MM.1S (cell line): ENCODE measurements at places on chromosomes 1 and 21.

DNA sequence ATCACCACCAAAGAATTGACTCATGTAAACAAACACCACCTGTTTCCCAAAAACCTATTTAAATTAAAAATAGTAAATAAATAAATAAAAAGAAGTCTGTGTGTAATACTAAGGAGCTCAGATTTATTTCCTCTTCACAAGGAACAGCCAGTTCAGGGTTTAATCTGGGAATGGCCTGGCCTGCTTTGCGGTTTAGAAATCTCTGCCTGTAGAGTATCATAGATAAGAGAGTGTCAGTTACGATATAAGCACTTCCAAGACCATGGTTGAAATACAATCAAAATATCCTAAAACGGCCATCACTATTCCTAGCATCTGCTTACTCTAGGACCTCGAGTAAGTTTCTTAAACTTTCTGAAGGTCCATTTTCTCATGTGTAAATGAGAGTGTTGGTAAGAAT lies 274.4 kb downstream of the PLPP3 start:
- no peak for DNase-seq

GRCh38 chr1:119987686-119988085 lies 81.8 kb downstream of the NOTCH2 start:
- DNase-seq = peak; percentile 50

GRCh38 chr1:66618390-66618789 lies 84.4 kb downstream of the SGIP1 start:
- DNase-seq = no peak

GRCh38 chr1:229407206-229408026 lies 26.5 kb downstream of the ACTA1 start:
- no peak for DNase-seq

- DNase-seq = no peak
These were observed 8.9 kb upstream of the IGFN1 start for GRCh38 chr1:201181726-201182125.

GRCh38 chr1:155007251-155007828 lies 4.7 kb downstream of the ZBTB7B start:
- DNase-seq = no peak

DNA sequence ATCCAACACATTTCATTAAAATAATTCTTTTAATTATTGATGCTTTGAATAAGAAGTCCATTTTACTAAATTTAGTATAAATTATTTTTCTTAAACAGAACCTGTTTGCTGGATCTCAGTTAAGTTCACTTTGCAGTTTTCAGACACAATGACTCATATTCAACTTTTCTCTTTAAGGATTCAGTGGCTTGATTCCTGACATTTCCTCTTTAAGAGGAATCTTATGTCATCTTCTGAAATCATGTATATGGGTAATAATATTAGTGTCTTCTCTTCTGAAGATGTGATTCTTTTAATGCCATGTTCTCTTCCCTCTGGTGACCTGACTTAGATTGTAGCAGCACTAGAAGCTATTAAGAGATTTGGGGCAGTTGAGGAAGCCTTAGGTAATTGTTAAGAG lies 12.6 kb downstream of the CREG1 start:
- no peak for DNase-seq

GRCh38 chr1:37137601-37138000 lies 103.3 kb upstream of the GRIK3 start:
- no peak for DNase-seq

DNA sequence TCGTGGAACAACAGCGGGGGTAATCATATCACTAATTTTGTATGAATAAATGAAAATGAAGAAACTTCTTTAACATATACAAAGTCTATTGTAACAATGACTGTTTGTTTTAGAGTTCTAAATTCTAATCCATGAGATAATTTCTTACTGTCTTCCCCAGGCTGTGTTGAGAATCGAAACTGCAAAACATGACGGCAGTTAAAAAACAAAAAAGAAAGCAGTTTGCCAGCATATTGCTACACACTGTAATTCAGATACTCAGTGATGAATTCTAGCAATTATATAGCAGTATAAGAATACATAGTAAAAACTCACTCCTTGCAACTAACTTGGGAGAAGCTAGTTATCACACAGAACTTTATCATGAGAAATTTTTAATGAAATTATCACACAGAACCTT lies 22.1 kb downstream of the INSL5 start:
- peak; percentile 57 for DNase-seq

- DNase-seq = peak; percentile 77
These were observed 4.6 kb downstream of the DMAP1 start for GRCh38 chr1:44217809-44218410.

- no peak for DNase-seq
These were observed 39.0 kb downstream of the MRPL37 start for GRCh38 chr1:54239035-54239383.

- no peak for DNase-seq
These were observed 5.3 kb downstream of the DISP3 start for GRCh38 chr1:11484321-11484655.

GRCh38 chr1:214939180-214939579 lies 143.4 kb upstream of the KCNK2 start:
- no peak for DNase-seq

- no peak for DNase-seq
These were observed 123.7 kb upstream of the EDN2 start for GRCh38 chr1:41608211-41608610.

GRCh38 chr1:194535369-194535768 lies 1349.0 kb upstream of the B3GALT2 start:
- no peak for DNase-seq

DNA sequence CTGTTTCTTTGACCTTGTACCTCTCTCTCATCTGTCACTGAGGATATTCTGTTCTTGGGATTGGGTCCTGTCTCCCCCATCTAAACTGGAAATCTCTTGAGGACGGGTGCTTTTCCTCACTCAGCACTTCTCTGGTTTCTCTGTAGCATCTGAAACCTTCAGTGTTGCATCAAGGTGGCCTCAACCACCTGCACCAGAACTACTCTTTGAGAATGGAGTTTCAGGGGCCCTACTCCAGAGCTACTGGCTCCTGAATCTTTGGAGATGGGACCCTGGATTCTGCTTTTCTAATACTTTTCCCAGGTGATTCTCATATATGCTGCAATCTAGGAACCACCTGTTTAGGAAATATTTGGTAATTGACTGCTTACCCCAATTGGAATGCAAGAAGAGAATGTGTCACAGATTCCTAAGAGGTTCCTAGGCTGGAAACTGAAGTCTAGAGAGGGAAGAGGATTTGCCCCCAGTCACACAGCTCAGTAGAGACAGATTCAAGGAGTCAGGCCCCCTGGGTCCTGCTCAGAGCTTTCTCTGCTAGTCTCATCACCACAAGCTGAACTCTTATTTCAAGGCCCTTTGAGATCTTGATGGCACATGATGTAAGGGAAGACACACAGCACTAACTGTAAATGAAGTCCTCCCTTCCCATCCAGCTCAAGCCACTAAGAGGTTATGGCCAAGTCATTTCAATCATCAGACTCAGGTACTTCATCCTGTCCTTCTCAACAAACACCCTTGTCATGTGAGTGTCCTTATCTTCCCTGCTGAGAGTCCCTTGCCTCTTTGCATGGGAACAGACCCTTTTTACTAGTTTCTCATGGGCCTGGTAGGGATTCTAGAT lies 48.7 kb downstream of the EIF2D start:
- DNase-seq = peak; percentile 89

GRCh38 chr1:155002464-155003226 lies at the start of gene ZBTB7B:
Gene ZBTB7B, plus strand, starts transcription at chr1:155002802. Its CDS starts 11,859 bp downstream, at chr1:155014661.
- peak; percentile 47 for DNase-seq

DNA sequence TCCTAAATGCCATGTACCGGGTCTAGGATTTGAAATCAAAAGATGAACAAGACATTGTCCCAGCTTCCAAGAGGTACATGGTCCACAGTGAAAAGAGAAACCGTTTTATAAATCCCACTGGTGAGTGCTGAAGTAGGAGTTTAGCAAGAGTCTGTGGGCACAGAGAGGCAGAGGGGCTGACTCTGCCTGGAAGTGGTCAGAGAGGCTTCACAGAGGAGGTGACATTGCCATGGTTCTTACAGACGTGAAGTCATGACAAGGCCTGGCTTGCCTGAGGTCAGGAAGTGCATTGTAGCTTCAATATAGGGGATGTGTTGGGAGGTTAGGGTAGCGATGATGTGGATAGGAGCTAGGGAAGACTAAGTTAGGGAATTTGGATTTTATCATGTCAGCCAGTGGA lies 28.4 kb downstream of the MAPKAPK2 start:
- no peak for DNase-seq

DNA sequence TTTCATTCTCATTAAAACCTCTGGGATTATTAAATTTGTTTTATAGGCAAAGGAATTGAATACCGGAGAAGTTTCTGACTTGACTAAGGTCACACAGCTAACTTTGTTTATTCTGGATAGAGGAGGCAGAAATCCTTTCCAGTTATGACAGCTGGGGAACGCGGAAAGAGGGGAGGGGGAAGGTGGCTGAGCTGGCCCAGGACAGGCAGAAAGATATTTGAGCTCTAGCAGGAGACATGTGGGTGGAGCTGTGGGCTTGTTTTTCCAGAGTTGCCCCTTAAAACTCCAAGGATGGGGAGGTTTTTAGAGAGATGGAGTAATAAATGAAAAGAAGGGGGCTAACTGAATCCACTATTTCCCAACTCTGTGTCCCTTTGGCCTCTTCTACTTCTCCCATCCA lies 27.8 kb downstream of the FOXD2 start:
- no peak for DNase-seq

- DNase-seq = no peak
These were observed 7.4 kb downstream of the HYI start for GRCh38 chr1:43446388-43446740.

GRCh38 chr1:67987046-67987799 lies 63.2 kb downstream of the DIRAS3 start:
- no peak for DNase-seq

GRCh38 chr1:113977906-113978305 lies 1.4 kb upstream of the OLFML3 start:
- DNase-seq = no peak

DNA sequence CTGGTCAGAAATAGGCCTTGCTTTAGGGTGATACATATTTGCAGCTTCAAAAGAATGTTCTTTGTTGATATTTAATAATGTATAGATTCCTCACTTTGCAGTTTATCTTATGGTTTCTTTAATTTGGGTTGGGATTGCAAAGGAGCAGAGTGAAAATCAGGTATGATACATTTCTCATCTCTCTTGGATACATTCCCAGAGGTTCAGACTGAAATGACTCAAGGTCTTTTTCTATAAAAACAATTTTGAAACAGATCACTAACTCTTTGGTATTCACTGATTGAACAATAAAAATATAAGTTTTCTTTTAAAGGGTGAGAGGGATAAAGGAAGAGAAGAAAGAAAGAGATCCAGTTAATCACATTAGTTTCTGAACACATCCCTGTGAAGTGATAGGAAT lies 606.5 kb upstream of the CAMK1G start:
- DNase-seq = no peak

- DNase-seq = no peak
These were observed 5.7 kb downstream of the ZMYM4 start for GRCh38 chr1:35274197-35274596.
